Stimulated activated naive CD4-positive, alpha-beta T cell treated with Interleukin-2 at 50 U/mL for 16 hours (primary cell): ENCODE measurements at places on chromosomes 2 and 18.

GRCh38 chr2:88188748-88189147 is 18.6 kb downstream of the THNSL2 start:
- DNase-seq = no peak

DNA sequence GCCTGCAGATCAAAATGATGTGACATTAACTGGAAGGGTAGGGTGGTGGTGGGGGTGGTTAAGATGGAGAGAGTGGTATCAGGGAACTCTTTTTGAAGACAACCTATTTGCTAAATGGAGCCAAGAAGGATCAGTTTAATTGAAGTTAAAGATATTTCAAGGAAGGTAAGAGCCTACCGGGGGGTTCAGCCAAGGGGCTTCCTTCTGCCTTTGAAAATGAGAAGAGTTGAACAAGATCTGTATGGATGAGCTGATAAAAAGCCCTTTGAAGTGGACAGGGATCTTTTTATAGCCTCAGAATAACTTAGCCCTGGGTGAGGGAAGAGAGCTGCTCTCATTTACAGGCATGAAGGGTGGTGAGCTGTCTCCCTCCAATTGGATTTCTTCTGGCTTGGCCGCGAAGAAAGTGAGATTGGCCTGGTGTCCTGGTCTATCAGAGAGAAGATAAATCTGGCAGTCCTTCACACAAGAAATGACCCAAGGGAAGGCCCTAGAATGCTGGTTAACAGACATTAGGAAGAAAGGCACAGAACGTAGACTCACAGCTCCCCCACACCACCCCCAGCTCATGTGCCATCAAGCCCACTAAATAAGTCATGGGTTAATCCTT is 439.8 kb downstream of the TNS1 start:
- DNase-seq = no peak

- DNase-seq = no peak
Measured at GRCh38 chr18:48153613-48154481, 223.4 kb upstream of the SMAD2 start.

DNA sequence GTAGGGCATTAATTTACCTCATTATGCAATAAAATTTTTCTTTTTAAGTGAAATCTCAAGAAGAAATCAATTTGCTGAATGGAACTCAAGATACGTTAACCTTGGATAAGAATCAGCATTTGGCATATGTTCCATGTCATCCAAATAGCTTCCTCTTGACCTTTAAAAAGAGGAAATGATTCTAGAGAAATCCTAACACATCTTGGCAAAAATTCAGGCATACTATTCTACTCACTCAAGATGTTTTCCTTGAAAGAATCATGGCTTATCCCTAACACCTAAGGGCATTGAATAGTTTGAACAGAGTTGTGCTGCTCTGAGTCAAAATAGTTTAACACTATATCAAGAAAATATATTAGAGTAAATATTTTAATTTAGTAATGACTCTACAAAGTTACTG is 678.0 kb downstream of the EPHA4 start:
- no peak for DNase-seq

GRCh38 chr2:26269571-26270158 is 24.9 kb downstream of the HADHB start:
- no peak for DNase-seq

- DNase-seq = no peak
Measured at GRCh38 chr2:64166637-64167420, 22.6 kb upstream of the PELI1 start.

DNA sequence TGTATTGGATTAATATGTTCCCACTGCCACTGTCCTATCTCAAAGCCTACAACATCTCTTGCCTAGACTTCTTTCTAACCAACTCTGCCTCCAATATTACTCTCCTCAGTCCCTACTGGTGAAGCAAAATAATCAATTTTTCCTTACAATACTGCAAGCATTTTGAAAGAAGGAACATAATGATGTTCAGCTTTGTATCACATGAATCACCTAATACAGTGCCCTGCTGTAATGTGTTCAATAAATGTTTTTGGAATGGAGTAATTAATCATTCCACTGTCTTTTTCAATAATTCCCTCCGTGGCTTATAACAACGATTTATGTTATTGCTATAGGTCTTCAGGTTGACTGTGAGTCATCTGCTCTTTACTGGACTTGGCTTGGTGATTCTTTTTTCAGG is 356.4 kb downstream of the TDRD15 start:
- no peak for DNase-seq

DNA sequence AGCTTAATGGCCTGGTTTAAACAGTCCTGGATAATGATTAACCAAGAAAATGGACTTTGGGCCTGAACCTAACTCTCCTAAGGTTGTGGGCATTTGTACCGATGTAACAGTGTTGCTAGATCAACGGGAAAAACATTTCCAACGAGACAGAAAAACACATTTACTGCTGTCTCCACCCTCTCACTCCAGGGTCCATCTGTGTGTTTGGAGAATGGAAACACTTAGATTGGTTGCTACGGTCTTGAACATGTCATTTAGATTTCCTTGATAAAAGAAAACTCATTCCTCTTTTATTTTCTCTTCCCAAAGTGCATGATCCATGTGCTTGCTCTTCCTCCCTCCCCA is 88.0 kb downstream of the SOCS6 start:
- DNase-seq = no peak

- no peak for DNase-seq
Measured at GRCh38 chr2:176177580-176178037, 10.9 kb upstream of the HOXD1 start.

- peak; percentile 23 for DNase-seq
Measured at GRCh38 chr2:174120346-174120745, 128.0 kb downstream of the OLA1 start.

- DNase-seq = no peak
Measured at GRCh38 chr2:237686659-237687136, 59.3 kb downstream of the LRRFIP1 start.

DNA sequence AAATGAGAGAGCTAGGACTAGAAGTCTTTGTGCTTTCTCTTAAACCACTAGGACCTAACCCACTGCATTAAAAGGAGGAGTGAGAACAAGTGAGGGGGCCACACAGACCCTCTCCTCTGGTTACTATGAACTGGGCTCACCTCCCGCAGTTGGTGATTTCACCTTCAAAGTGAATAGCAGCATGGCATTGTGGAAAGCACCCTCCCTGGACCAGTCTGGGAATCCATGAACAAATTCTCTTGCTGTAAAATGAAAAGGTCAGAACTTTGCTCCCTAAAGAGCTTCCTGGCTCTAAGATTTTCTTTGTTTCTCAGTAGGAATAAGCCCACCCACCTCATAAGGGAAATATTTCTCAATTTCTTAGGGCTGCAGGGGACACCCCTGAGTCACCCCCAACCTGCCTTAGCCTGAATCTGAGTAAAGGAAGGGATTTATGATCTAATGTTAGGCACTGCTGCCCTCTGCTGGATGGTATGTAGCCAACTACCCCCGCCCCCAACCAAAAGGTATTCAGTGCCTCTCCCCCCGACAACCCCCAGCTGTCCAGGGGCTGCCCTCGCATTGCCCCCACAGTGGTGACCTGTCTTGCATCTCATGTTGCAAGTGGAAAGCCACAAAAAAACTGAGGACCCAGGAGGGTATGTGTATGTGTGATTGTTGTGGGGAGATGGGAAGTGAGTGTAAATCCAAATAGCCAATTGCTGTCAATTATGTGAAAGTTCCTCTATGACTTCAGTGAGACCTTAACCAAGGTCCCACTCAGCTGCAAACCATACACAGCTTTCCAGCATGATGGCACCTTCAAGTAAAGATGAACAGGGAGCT is 230.9 kb upstream of the SLC14A2 start:
- DNase-seq = no peak

DNA sequence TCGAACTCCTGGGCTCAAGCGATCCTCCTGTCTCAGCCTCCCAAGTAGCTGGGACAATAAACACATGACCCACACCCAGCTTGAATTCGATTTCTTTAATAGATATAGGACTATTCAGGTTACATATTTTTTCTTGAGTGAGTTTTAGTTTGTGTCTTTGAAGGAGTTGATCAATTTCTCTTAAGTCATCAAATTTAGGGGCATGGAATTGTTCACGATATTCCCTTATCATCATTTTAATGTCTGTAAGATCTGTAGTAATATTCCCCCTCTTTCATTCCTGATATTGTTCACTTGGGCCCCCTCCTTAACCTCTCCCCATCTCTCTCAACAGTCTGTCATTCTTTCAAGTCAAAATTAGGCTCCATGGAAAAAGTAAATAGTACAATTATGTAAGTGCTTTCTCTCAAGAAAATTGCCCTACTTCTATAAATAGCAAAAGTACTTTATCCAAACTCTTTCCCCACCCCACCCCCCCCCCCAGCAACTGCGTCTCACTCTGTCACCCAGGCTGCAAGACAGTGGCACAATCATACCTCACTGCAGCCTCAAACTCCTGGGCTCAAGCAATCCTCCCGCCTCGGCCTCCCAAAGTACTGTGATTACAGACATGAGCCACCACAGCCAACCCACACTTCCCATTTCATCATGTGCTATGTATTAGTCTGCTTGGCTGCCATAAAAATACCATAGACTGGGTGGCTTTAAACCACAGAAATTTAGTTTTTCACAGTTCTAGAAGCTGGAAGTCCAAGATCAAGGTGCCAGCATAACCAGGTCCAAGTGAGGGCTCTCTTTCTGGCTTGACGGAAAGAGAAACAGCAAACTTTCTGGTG is 20.1 kb downstream of the WDR33 start:
- no peak for DNase-seq

DNA sequence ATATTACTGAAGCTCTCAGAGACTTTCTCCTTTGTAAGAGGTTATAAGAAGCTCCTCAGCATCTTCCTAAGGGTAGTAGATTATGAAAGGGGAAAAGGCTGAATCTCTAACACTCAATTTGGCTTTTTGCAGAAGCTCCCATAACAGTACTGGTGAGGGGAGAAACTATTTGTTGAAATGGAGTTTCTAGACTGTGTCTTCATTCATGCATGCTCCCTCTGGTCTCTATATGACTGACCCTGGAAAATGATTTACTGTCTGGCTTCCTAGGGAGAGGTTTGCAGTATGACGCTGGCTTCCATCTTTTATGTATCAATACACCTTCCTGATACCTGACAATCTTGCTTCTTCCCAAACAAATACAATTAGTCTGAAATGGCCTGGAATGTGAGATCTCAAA is 63.9 kb downstream of the LDAH start:
- no peak for DNase-seq

GRCh38 chr2:173371023-173371422 is 16.4 kb downstream of the CDCA7 start:
- no peak for DNase-seq

- DNase-seq = no peak
Measured at GRCh38 chr2:137910641-137911040, 53.6 kb upstream of the HNMT start.
